ENCODE measurements at places on chromosomes 7 and 10.
A peak's percentile ranks its signal among the peaks of the same experiment; 100 is the strongest.

DNA sequence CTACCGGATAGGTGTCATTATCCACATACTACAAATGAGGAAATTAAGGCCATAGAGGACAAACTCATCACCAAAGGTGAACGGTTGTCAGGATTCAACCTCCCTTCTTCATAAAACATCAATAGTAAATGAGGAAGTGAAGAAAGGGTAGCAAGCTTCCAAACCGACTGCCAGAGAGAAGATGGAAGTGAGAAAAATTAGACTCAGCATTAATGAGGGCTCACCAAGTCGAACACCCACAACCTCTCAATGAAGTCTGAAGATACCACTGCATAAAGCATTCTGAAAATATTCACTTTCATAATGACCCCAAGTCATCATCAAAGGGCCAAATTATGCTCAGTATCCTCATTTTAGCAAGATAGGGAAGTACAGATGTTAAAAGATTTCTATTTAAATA, 29.6 kb downstream of the ABCB4 start:
- H3K27ac ChIP-seq: no peak overlapping the region
- DNase-seq: no peak
- H3K4me1 ChIP-seq: peaks cover 4% of the 10 kb centered on the region

GRCh38 chr7:154679379-154680053, 323.4 kb downstream of the PAXIP1 start:
- DNase-seq: no peak
- no peaks in the 10 kb centered on the region for H3K36me3 ChIP-seq
- H3K4me1 ChIP-seq: no peaks in the 10 kb centered on the region
- no peaks in the 10 kb centered on the region for H3K27me3 ChIP-seq
- H3K4me3 ChIP-seq: no peak overlapping the region
- H3K27ac ChIP-seq: no peak overlapping the region

DNA sequence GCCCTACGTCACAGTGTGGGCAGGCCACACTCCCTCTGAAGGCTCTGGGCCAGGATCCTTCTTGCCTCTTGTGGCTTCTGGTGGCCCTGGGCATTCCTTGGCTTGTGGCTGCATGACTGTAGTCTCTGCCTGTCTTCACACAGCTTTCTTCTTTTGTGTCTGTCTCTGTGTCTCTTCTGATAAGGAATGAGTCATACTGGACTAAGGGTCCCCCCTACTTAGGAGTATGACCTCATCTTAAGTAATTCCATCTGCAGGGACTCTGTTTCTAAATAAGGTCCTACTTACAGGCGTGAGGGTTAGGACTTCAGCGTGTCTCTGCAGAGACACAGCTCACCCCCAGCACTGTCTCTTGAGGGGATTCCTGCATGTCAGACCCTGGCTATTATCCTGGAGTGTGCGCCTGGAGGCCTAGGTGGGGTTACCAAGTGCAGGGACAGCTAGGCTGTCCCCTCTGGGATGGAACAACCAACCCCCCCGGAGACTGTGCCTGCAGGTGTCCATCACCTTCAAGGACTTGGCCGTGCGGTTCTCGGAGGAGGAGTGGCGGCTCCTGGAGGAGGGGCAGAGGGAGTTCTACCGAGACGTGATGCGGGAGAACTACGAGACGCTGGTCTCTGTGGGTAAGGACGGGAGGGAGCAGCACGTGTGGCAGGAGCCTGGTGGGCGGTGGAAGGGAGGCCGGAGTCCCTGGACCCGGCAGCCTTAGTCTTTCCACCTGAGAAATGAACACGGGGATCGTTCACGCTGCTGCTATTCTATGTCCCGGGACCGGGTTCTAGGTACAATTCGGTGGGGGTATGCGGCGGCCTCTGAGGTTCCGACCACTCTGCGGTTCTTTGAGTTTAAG, 54.1 kb downstream of the ZNF467 start:
- no peak overlapping the region for H3K27ac ChIP-seq
- no peaks in the 10 kb centered on the region for H3K36me3 ChIP-seq
- peaks cover 18% of the 10 kb centered on the region for H3K4me1 ChIP-seq
- DNase-seq: no peak

- H3K4me3 ChIP-seq: no peak overlapping the region
- H3K27ac ChIP-seq: no peak overlapping the region
- peaks cover 2% of the 10 kb centered on the region for H3K4me1 ChIP-seq
- no peaks in the 10 kb centered on the region for H3K36me3 ChIP-seq
Observed at GRCh38 chr7:112494656-112495055, 13.9 kb downstream of the LSMEM1 start.

- H3K4me3 ChIP-seq: no peak overlapping the region
- H3K27ac ChIP-seq: no peak overlapping the region
- peaks cover 7% of the 10 kb centered on the region for H3K4me1 ChIP-seq
- H3K36me3 ChIP-seq: peaks cover 23% of the 10 kb centered on the region
- H3K27me3 ChIP-seq: no peaks in the 10 kb centered on the region
Observed at GRCh38 chr10:68046642-68047041, 28.4 kb downstream of the HERC4 start.

- no peak overlapping the region for H3K4me3 ChIP-seq
- H3K36me3 ChIP-seq: no peaks in the 10 kb centered on the region
- H3K27me3 ChIP-seq: peaks cover 9% of the 10 kb centered on the region
- no peak for DNase-seq
- H3K4me1 ChIP-seq: no peaks in the 10 kb centered on the region
- no peak overlapping the region for H3K27ac ChIP-seq
Observed at GRCh38 chr10:69912589-69912988, 110.9 kb downstream of the COL13A1 start.

GRCh38 chr7:148041156-148041555, 549.4 kb upstream of the C7orf33 start:
- no peak overlapping the region for H3K27ac ChIP-seq
- DNase-seq: no peak
- H3K36me3 ChIP-seq: no peaks in the 10 kb centered on the region
- H3K4me3 ChIP-seq: no peak overlapping the region
- no peaks in the 10 kb centered on the region for H3K4me1 ChIP-seq
- no peaks in the 10 kb centered on the region for H3K27me3 ChIP-seq

- peaks cover 52% of the 10 kb centered on the region for H3K36me3 ChIP-seq
- peaks cover 32% of the 10 kb centered on the region for H3K4me1 ChIP-seq
- no peaks in the 10 kb centered on the region for H3K27me3 ChIP-seq
Observed at GRCh38 chr7:130397758-130398073, 17.4 kb downstream of the CPA1 start.

- H3K4me1 ChIP-seq: no peaks in the 10 kb centered on the region
- no peak overlapping the region for H3K4me3 ChIP-seq
- H3K27ac ChIP-seq: no peak overlapping the region
- no peaks in the 10 kb centered on the region for H3K36me3 ChIP-seq
Observed at GRCh38 chr10:83492004-83492403, 647.3 kb upstream of the GHITM start.

GRCh38 chr7:107874605-107875446, 16.2 kb upstream of the DLD start:
- no peak overlapping the region for H3K27ac ChIP-seq
- peaks cover 18% of the 10 kb centered on the region for H3K4me1 ChIP-seq
- no peak for DNase-seq
- H3K4me3 ChIP-seq: no peak overlapping the region
- H3K27me3 ChIP-seq: peaks cover 7% of the 10 kb centered on the region

GRCh38 chr10:90592638-90593302, 265.1 kb downstream of the HTR7 start:
- no peaks in the 10 kb centered on the region for H3K36me3 ChIP-seq
- no peaks in the 10 kb centered on the region for H3K4me1 ChIP-seq
- no peak for DNase-seq
- H3K27me3 ChIP-seq: peaks cover 3% of the 10 kb centered on the region

DNA sequence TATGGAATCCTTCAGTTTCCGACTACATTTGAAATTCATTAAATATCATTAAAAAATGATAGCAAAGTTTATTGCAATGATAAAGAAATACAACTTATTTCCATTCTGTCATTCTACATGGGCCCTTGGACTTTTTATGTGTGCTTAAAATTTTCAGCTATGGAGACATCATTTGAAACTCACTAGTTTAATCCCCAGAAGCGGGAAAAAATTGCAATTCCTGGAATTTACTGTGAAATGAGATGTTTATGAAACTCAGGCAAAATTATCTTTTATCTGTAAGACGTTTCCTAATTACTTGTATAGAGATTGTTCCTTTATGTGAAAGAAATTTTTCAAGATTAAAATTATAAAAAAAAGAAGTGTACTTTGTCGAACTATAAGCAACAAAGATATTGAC, 213.4 kb downstream of the PARD3 start:
- no peak for DNase-seq
- no peak overlapping the region for H3K4me3 ChIP-seq
- no peaks in the 10 kb centered on the region for H3K36me3 ChIP-seq
- H3K27ac ChIP-seq: no peak overlapping the region

GRCh38 chr10:6052247-6053221, 9.6 kb downstream of the IL2RA start:
- peak overlapping the region; percentile 84 for H3K27ac ChIP-seq
- peak overlapping the region; percentile 88 for H3K4me3 ChIP-seq
- peak; percentile 67 for DNase-seq
- H3K36me3 ChIP-seq: peaks cover 58% of the 10 kb centered on the region

GRCh38 chr7:142854372-142855113, at the start of gene EPHB6:
TSS of gene EPHB6 (plus strand) at chr7:142855076. CDS start at chr7:142863228, 8,152 bp downstream.
- peaks cover 18% of the 10 kb centered on the region for H3K27me3 ChIP-seq
- peak within 1 kb of the TSS; percentile 72 for H3K27ac ChIP-seq
- H3K36me3 ChIP-seq: no peaks in the 10 kb centered on the region
- H3K4me3 ChIP-seq: peak within 1 kb of the TSS; percentile 93
- peaks cover 11% of the 10 kb centered on the region for H3K4me1 ChIP-seq

DNA sequence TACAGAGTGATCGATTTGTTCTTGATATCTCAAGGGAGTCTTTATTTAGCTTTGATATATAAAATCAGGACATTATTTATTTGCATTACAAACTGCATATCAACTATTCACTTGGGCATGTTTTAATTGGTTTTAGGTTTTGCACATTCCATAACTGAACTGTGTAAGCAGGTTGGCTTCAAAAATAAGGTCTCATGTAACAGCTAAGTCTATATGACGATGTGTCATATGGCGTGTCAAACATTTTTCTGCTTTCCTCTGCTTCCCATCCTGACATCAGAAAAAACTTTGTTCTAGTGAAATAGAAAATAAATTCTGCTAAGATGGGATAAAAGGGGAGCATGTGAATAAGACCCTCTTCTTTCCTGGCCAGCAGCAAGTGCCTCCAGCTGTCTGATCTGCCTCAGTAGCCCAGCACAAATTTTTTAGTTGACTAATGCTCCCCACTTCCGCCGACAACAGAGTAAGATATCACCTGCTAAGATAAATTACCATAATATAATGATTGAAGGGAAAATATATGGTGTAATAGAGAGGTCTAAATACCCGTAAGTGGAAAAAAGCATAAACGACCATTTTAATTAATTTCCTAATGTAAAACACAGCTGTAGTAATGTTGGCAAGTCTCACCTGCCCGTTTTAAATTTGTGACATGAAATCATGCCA, 180.5 kb downstream of the TAX1BP1 start:
- no peaks in the 10 kb centered on the region for H3K27me3 ChIP-seq
- DNase-seq: no peak
- H3K4me3 ChIP-seq: no peak overlapping the region

DNA sequence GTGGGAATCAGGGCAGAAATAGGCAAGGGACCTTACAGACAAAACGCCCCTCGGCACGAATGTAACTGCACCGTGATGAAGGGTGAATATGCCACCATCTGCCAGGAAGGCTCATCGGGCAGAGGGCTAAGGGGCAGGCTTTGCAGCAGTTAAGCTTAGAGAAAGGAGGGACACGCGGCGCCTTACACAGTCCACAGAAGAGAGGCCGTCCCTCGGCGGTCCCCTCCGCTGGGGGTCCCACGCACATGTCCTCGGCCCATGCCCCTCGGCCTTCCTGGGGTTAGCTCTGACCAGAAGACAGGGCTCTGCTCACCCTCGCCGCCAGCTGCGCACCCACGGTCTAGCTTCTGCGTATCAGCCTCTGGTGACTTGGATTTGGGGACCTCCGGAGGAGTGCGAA, 141.1 kb downstream of the DYNC2I1 start:
- H3K27me3 ChIP-seq: peaks cover 32% of the 10 kb centered on the region
- peaks cover 2% of the 10 kb centered on the region for H3K4me1 ChIP-seq
- H3K4me3 ChIP-seq: no peak overlapping the region

GRCh38 chr7:71679480-71679879, 547.5 kb downstream of the GALNT17 start:
- H3K4me1 ChIP-seq: no peaks in the 10 kb centered on the region
- H3K36me3 ChIP-seq: no peaks in the 10 kb centered on the region
- DNase-seq: no peak
- no peak overlapping the region for H3K27ac ChIP-seq
- no peak overlapping the region for H3K4me3 ChIP-seq

DNA sequence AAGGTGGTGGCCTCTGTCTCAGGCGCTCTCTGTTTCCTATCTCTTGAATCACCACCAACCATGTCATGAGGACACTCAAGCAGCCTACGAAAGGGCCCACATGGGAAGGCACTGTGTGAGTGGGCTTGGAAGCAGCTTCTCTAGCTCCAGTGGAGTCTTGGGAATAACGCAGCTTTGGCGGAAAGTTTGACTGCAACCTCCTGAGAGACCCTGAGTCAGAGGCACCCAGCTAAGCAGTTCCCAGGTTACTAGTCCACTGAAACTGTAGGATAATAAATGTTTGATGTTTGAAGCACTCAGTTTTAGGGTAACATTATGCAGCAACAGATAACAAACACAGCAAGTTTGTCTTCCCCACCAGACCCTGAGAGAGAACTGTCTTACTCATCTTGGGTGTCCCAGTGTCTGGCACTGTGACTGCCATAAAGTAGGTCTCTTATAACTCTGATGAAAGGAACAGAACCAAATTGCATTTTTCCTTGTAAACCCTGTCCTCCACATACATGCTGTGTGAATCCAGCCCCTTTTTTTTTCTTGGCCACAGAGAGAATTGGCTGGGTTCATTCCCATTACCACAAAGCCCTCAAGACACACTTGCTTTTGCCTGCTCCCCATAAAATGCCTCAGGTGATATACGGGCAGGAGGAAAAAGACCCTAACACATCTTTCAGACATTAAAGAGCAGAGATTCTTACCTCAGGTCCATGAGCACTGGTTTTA, 185.5 kb downstream of the ZNF365 start:
- no peak overlapping the region for H3K4me3 ChIP-seq
- no peak overlapping the region for H3K27ac ChIP-seq
- no peak for DNase-seq
- peaks cover 6% of the 10 kb centered on the region for H3K27me3 ChIP-seq
- H3K4me1 ChIP-seq: no peaks in the 10 kb centered on the region

- DNase-seq: no peak
- peaks cover 3% of the 10 kb centered on the region for H3K4me1 ChIP-seq
- H3K27me3 ChIP-seq: peaks cover 22% of the 10 kb centered on the region
- no peak overlapping the region for H3K27ac ChIP-seq
Observed at GRCh38 chr7:29106669-29106988, 39.7 kb downstream of the CPVL start.

DNA sequence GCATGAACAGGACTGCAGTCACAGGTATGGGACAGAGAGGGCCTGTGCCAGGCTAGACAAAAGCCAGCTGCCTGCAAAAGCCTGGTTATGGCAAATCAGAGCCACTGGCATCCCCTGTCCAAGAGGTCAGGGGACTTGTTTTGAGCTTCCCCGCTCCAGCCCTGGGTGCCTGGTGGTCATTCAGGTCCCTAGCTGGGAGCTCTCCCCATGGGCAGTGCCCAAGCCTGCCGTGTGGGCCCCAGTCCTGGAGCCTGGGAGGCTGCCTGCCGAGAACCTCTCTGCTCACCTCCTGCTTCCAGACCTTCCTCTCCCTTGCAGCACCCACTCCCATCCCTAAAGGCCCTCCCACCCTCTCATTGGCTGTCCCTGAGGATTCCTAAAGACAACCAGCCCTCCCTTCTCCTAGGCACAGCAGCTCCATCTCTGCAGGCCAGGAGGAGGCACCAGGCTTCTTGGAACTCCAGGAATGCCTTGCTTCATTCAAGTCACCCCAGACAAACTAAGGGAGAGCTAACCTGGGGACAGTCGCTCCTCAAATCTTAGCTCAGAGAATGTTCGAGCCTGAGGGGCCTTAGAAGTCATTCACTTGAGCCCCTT, 150.6 kb downstream of the C10orf105 start:
- DNase-seq: no peak
- H3K27me3 ChIP-seq: peaks cover 5% of the 10 kb centered on the region
- H3K4me3 ChIP-seq: no peak overlapping the region
- no peaks in the 10 kb centered on the region for H3K36me3 ChIP-seq
- peaks cover 4% of the 10 kb centered on the region for H3K4me1 ChIP-seq

All from activated naive CD8-positive, alpha-beta T cell treated with anti-CD3 and anti-CD28 coated beads, Interleukin-2, amount 10 ng/mL, durations not matched to agents 7 days and 5 days (primary cell).